ENCODE measurements at places on chromosomes 2 and 18.

- no peak for DNase-seq
Observed at GRCh38 chr18:2644535-2644934, 11.0 kb upstream of the SMCHD1 start.

DNA sequence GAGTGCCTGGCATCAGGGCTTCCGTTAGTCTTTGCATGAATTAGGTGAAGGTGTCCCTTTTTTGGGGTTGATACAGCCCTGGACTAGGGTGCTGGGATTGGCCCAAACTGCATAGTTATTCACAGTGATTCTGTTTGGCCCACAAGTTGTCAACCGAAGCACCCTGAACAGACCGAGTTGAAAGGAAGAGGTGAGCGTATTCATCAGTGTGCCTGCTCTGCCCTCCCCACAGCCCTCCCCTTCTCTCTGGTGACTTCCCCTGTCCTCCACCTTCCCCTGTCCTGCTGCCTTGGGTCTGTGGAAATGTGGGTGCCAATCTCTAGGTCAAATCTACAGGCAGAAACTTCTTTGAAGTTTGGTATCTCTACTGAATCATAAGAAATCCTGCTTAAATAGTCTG lies 330.5 kb downstream of the DYSF start:
- no peak for DNase-seq

GRCh38 chr2:173630425-173631126 lies 275.9 kb downstream of the CDCA7 start:
- DNase-seq: no peak

GRCh38 chr2:189022492-189022891 lies 48.3 kb downstream of the COL3A1 start:
- no peak for DNase-seq

GRCh38 chr18:47680488-47680887 lies 250.0 kb downstream of the SMAD2 start:
- no peak for DNase-seq

DNA sequence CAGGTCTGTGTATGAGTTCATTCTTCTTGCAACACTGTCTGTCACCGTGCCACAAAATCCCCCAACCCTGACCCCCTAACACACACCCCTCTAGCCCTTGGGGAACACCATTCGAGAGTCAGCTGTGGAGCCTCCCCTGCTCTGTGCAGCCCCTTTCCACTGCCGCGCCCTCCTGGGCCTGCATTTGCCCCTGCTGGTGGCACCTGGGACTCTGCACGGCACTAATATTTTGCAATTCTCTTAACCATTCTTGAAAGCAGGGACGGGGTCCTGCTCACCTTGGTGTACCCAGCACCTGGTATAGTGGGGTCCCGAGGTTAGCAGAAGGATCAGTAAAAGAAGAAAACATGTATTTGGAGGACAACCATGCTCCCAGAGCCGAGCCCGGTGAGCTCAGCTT lies 124.0 kb downstream of the HDAC4 start:
- DNase-seq: no peak

GRCh38 chr2:157890969-157891642 lies 15.0 kb upstream of the ACVR1 start:
- no peak for DNase-seq

GRCh38 chr2:66236816-66237802 lies 197.8 kb upstream of the MEIS1 start:
- DNase-seq: no peak

DNA sequence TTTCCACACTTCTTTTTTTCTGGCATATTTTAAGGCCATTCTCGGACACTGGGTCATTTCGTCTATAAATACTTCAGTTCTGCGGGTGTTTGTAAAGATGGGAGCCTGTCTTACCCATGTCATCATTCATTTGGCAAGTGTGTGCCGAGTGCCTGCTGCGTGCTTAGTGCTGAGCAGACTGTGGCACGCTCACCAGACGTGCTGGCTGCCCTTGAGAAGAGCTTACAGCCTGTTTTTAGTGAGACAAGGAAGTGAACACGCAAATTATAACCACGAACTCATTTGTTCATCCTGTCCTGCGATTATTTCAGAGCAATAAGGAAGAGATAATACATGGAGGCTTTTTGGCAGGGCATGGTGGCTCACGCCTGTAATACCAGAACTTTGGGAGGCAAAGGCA lies 10.4 kb upstream of the STON1 start:
- DNase-seq: no peak

DNA sequence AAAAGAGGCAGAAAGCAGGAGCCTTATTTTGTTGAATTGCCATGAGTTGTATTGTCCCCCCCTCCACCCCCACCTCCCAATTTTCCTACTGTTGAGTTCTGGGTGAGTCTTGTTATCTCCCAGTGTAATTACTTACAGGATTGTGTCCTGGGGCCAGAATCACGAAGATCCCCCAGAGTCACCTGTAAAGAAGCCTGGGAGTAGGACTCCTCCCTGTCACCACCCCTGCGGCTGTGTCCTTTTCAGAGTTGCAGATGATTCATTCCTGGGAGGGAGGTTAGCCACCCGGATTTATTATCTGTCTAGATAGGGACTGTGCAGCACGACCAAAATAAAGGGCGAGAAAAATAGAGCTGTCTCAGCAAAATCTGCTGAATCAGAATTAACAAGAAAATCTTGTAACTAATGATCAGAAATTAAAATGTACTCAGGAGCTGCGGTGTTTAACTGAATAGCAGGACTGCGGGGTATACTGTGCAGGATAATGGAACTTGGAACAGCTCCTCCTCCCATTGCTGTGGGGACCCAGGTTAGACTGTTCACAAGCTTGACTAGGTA lies 81.7 kb upstream of the CAPN13 start:
- no peak for DNase-seq

- no peak for DNase-seq
Observed at GRCh38 chr2:203993560-203993959, 57.0 kb downstream of the ICOS start.

DNA sequence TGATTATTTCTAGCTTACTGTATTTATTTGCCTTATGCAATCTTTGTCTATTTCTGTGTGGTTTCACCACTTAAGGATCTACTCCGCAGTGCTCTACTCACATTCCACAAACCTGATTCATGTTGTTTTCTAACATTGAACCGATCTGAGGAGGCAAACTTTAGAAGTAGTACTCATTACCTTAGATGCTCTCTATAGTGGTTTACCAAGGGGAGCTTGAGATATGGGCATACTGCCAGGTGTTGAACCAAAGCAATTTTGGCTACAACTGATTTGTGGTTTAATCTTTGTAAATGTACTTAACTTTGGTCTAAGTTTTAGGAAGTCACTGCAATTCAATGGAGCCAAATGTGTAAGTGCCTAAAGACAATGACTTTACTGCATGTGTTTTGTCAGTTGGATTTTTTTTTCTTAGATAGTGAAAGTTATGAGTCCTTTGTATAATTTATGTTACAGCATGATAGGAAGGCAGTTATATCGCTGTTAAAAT lies 50.1 kb downstream of the MAP2 start:
- no peak for DNase-seq

- DNase-seq: no peak
Observed at GRCh38 chr2:57698392-57698791, 348.2 kb upstream of the VRK2 start.

GRCh38 chr2:147294825-147295392 lies 549.9 kb upstream of the ACVR2A start:
- no peak for DNase-seq

DNA sequence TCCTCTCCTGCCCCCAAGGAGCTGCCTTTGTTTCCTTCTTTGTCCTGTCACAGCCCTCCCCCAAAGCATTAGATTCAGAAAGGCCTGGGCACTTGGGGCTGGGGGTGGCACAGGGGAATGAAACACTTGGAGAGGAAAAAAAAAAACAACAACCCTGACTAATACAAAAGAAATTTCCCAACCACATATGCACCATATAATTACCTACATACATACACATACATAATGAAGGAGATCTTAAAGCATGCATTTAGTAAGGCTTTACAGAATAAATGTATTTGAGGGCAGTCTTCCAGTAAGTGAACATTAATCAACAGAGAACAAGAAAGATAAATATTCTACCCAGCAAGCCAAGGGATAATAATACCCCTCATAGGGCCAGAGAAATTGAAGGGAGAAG lies 70.0 kb upstream of the PPP1CB start:
- DNase-seq: peak; percentile 51

- no peak for DNase-seq
Observed at GRCh38 chr2:52572469-52572894, 1195.1 kb upstream of the CHAC2 start.

DNA sequence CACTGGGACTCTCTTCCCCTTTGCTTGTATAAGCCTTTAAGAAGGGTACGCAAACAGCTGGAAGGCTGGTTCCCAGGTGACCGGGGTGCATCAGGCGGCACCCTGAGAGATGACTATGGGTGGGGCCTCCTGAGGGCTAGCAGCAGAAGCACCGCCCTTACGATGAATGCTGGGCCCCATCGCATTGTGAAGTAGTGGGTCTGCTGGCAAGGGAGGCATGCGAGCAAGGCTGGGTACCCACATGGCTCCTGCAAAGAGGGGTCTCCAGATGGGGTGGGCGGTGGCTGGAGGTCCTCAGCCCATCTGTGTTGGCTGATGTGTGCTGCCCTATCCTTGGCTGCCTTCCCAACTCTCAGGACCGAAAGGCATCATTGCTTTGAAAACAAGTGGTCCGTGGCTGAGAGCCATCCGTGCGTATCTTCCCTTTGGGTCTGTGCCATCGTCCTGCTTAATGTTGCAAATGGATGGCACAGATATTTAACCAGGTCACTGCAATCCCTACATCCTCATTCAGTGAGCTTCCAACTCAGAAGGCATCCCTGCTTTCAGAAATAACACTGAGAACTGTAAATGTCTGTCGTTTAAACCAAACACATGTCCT lies 83.5 kb upstream of the GPC1 start:
- no peak for DNase-seq

DNA sequence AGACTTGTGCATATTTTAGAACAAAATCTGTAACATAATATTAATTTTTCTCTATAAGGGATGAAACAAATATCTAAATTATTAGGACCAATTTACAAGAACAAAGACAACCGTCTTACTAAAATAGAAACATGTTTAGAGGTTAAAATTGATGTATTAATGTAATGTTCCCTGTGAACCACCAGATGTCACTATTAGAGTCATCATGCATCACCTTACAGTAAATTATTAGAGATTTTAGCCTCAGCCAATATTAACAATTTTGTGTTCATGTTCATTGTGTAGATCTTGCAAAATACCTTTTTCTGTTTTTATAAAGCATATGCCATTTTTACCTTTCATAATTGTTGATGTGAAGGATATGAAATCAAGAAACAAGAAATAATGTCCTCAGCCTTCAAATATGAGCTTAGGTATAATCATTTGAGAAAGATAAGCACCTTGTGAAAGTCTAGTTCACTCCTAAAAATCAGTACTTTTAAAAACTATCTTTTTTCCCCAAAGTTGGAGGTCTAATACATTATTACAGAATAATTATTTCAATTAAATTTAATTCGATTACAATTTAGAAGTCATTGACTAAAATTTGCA lies 344.3 kb upstream of the KCNH7 start:
- no peak for DNase-seq

- DNase-seq: no peak
Observed at GRCh38 chr2:151367571-151367970, 10.2 kb downstream of the TNFAIP6 start.

DNA sequence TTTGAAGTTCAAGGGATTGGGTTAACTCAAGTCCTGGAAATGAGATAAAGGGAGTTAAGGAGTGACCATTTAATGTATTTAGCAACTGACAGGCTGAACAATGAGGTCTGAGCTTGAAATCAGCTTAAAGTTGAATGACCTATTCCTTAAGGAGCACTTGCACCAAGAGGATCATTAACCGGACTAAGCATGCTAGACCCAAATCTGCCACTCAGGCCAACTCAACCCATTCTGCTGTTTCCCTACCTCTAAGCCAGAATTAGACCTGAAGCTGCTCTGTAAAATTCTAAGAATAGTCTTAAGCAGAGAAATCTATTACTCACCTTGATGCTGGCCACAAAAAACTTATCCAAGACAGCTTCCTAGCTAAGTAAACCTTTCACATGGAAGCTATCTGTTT lies 59.8 kb downstream of the SPRED2 start:
- no peak for DNase-seq

GRCh38 chr2:99940963-99941362 lies 201.4 kb downstream of the AFF3 start:
- DNase-seq: no peak

- DNase-seq: no peak
Observed at GRCh38 chr2:99421469-99421868, 68.3 kb downstream of the REV1 start.

GRCh38 chr18:24397131-24397693 lies 412 bp downstream of the OSBPL1A start:
- DNase-seq: peak; percentile 44

GRCh38 chr2:240890691-240891090 lies 5.3 kb downstream of the MAB21L4 start:
- no peak for DNase-seq
